ENCODE measurements at places on chromosomes 12 and 14.

DNA sequence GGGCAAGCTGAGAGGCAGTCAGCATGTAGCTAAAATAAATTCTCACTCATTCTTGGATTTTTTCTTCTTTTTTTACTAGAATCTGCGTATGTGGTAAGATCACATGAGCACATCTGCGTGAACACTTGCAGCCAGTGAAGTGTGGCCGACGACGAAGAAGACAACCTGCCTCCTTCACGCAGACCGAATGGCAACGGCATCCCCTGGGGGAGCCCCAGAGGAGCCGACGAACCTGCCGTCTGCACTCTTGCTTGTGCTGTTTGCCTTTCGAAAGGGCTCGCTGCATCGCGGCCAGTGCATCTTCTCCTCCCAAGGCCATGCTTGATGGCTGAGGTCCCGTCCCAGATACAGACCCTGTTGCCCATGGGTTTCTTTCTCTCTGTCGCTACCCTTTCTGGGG, 113.8 kb downstream of the KCNK10 start:
- DNase-seq, result no peak

GRCh38 chr12:52321418-52321817, 220 bp upstream of the KRT83 start:
- no peak for DNase-seq

DNA sequence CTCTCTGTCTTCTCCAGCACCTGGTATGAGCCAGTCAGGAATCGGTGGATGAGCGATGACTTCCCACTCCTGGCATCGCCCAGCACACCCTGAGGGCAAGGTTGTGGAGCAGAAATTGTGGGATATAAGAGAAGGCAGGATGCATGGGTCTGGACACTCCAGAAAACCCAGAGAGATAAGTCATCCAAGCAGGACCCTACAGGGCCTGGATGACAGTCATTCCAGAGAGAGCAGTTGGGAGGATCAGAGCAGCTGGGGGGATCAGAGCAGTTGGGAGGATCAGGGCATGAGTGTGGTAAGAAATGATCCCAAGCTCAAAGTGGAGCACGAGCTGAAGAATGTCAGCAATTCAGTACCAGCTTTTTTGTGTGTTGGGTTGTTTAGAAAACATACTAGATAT, 4.0 kb downstream of the AGAP2 start:
- peak; percentile 45 for DNase-seq

- no peak for DNase-seq
Measured at GRCh38 chr12:45705404-45705803, 24.1 kb upstream of the ARID2 start.

GRCh38 chr12:6810758-6811157, 10.9 kb upstream of the GPR162 start:
- DNase-seq, result no peak

DNA sequence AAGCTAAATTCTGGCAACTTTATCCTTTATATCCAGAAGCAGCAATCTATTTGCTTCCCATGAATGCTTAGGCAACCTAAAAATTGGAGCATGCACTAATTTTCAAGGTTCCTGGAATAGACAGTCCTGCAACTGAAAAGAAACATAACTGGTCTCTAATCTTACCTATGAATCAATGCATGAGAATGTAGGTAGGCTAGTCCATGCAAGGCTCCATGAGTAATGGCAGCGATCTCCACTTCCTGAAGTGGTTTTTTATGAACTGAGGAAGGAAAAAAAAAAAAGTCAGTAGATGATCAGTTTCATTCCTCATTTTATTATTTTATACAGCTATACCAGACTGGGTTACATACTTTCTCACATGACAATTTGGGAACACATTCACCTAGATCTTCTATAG, 102.0 kb downstream of the PEBP1 start:
- no peak for DNase-seq

GRCh38 chr12:67274186-67274585, 5.0 kb downstream of the CAND1 start:
- no peak for DNase-seq

- no peak for DNase-seq
Measured at GRCh38 chr12:51448618-51449256, 24.1 kb downstream of the SLC4A8 start.

GRCh38 chr12:24023081-24023480, 73.6 kb upstream of the SOX5 start:
- DNase-seq, result no peak

- DNase-seq, result peak; percentile 70
Measured at GRCh38 chr12:122356192-122356635, 66.3 kb downstream of the CLIP1 start.

DNA sequence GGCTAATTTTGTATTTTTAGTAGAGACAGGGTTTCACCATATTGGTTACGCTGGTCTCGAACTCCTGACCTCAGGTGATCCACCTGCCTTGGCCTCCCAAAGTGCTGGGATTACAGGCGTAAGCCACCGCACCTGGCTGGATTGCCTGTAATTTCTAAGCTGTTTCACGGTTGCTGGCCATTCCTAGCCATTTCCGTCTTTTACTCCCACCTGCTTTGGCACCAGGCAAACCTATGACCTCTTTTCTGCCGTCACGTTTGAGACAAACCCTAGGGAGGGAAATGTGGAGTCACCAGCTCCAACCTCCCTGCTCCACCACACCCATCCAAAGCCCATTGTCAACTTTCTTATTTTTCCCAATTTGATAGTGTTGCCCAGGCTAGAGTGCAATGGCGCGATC, 1.2 kb downstream of the GPR132 start:
- no peak for DNase-seq

- no peak for DNase-seq
Measured at GRCh38 chr14:61754627-61755381, 7.4 kb upstream of the SNAPC1 start.

GRCh38 chr12:10847744-10848143, 1.5 kb downstream of the PRR4 start:
- DNase-seq, result no peak

DNA sequence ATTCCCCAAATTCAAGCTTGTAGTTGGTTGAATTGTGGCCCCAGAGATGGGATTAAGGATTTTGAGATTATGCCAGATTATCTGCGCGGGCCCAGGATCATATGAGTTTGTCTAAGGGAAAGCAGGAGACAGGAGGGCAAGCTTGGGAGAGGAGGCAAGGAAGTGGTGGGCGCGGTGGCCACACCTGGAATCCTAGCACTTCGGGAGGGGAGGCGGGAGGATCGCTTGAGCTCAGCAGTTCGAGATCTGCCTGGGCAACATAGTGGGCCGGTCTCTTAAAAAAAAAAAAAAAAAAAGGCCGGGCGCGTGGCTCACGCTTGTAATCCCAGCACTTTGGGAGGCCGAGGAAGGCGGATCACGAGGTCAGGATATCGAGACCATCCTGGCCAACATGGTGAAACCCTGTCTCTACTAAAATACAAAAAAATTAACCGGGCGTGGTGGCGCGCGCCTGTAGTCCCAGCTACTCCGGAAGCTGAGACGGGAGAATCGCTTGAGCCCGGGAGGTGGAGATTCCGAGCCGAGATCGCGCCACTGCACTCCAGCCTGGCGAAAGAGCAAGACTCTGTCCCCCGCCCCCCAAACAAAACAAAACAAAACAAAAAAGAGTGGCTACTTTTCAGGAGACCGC, 881 bp upstream of the PUS1 start:
- DNase-seq, result peak; percentile 25

DNA sequence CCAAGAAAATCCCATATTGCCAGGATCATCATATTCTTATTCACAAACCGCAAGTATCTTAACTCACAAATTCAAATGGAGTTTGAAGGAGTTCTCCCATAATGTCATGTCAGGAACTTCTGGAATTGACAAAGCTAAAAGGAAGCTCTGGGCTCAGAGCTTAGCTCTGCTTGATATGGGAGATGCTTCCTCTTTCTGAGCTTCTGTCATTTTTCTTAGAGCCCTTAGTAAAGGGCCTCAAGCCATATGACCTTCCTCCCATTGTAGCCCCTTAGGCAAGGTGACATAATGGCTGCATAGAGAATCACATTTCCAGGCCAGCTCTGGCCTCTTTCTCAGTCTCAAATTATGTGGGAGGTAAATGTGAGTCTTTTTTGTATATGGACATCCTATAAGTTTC, 40.9 kb downstream of the SLC4A8 start:
- no peak for DNase-seq

DNA sequence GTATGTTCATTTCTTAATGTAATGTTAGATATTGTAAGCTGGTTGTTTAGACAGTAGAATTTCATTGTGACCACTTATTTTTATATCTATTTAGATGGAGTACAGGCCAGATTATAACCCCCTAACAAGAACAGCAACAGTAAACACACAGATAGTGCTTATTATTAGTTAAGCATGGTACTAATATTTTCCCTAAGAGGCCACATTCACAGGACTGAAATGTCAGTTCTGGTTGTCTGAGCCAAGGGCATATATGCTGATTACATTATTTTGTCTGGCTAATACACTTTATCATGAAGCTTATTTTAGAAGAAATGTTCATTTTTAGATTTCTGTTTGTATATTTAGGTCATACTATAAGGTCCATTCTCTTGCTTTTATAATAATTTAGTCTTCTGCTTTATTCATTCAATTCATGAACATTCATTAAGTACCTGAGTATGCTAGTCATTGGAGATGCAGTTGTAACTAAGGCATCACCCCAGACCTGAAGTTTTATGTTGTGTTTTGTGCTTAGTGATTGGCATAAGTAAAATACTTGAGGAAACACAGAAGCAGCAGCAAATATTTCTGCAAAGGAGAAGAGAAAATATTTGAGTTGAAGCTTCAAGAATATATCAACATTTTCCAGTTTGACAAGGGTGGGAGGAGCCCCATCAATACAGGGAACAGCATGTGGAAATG, 413.7 kb downstream of the RAD51B start:
- DNase-seq, result no peak

- no peak for DNase-seq
Measured at GRCh38 chr12:86435053-86435452, 178.9 kb upstream of the MGAT4C start.

- no peak for DNase-seq
Measured at GRCh38 chr12:132502149-132502881, 12.4 kb downstream of the FBRSL1 start.

DNA sequence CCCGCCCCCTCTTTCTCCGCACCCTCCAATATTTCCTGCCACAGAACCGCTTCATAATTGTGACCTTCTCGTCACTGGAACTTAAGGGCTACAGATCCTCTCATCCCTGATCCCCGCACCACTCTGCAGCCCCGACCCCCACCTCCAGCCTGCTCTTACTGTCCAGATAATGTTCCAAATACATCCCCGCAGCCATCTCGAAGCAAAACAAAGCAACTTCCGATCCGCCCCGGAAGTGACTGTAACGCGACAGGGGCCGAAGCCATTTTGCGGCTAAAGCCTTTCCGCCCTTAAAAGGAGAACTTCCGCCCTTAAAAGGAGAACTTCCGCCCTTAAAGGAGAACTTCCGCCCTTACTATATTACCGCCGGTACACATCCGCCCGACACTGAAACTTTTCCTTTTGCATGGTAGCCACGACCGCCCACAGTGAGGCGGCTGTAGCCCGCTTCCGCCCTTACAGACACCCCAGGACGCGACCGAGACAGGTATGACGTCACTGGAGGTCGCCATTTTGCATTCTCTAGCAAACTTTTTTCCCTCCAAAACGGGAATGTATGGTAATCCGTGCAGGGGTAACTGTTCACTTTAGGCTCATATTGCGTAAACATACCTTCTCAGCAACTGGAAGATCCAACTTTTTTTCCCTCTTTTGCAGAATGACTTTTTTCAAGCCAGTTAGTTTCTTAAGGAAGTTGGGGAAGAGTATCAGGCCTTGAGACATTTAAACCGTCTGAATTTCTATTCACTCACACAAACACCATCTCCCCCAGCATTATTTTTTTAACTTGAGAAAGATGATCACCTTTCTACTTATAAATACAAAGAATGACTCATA, at the start of gene ING4:
Gene ING4 (minus strand): TSS at position 214 of the 837 bp plus-strand sequence. CDS start 18 bp downstream, at position 196.
- peak; percentile 100 for DNase-seq

GRCh38 chr12:68743356-68743755, 2.6 kb upstream of the SLC35E3 start:
- peak; percentile 56 for DNase-seq

GRCh38 chr14:88492272-88493089, 62.3 kb downstream of the PTPN21 start:
- peak; percentile 71 for DNase-seq

GRCh38 chr12:111439657-111440151, 34.0 kb downstream of the SH2B3 start:
- no peak for DNase-seq

DNA sequence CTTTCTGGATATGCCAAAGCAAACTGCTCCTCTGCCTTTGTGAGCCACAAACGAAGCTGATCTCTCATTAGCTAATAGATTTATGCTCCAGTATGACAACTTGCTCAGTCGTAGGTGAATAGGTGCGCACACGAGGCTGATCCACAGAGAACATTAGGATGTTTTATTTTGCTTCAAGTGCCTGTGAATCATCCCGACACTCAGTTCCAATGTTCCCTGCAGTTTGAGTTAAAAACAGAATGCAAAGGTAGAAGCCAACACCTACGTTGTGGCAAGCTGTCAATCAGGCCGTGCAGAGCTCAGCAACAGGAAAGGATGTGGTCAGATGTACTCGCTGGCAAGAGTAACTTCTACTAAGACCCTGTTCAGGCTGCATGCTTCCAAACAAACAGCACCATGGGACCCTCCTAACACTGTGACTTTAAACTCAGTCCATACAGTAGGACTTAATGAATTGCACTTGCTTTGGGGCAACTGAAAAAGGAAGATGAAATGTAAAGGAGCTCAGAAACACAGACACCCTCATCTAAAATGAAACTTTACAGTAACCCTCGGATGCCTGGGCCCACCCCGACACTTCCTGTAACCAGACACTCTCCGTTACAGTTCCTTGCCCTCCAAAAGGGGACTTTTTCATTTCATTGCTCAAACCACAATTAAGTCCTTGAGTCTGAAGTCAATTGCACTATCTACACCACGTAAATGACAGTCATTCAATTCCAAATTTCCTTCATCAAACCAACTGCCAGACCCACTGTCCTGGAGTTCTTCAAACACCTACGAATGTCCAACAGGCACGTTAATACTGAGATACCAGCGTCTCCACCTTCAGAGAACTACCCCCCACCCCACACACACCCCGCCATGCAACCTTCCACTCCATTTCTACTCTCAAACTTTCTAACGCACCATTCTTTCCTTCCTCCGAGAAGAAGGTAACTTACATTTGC, 1.6 kb downstream of the CCDC88C start:
- DNase-seq, result no peak

DNA sequence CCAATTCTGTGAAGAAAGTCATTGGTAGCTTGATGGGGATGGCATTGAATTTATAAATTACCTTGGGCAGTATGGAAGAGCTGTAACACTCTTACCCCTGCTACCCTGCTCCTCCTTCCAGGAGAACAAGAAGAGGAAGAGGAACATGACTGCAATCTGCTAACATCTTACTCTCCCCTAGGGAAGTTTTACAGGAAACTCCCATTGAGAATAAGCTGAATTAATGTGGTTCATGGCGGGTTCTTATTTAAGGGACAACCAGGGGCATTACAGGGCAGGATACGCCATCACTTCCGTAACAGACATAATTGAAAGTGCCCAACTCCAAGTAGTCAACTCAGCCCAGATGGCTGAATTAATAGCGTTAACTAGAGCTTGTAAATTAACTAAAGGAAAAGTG, 9.4 kb upstream of the PSMC1 start:
- no peak for DNase-seq

DNA sequence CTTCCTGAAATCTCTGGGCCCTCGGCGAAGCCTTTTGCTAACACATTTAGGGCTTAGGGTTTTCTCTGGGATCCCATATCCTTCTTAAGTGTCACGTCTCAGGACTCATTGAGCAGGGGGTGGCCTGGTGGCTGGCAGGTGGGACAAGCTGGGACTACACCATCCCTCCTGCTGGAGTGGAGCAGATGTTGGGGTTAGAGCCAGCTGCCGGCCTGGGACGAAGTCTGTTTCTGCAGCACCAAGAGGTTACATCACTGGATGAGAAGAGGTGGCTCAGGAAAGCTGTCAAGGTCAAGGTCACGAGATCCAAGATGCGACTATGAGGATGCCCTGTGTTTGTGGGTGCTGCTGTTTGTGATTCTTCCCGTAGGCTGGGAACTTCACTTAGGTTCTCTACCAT, 16.3 kb downstream of the SMCO2 start:
- DNase-seq, result no peak

Data from fibroblast of skin of scalp (primary cell).